ENCODE measurements at places on chromosomes 5 and 9. TPM values are rescaled to one million over a fixed set of nuclear protein-coding genes. Genes with fewer than 3 reads are reported as not detected.

Gene GAPT
- total RNA-seq: 0.22 TPM

Gene LCN1
- not detected for total RNA-seq

Gene LRRC70
- total RNA-seq: 0.77 TPM

Gene FBN2
- total RNA-seq: 34.1 TPM

Gene TERT
- total RNA-seq: not detected

GRCh38 chr9:16530669-16531642 is 339.5 kb downstream of the BNC2 start:
- peaks cover 5% of the 10 kb centered on the region for H3K27me3 ChIP-seq
- no peaks in the 10 kb centered on the region for H3K36me3 ChIP-seq
- no peak for DNase-seq

DNA sequence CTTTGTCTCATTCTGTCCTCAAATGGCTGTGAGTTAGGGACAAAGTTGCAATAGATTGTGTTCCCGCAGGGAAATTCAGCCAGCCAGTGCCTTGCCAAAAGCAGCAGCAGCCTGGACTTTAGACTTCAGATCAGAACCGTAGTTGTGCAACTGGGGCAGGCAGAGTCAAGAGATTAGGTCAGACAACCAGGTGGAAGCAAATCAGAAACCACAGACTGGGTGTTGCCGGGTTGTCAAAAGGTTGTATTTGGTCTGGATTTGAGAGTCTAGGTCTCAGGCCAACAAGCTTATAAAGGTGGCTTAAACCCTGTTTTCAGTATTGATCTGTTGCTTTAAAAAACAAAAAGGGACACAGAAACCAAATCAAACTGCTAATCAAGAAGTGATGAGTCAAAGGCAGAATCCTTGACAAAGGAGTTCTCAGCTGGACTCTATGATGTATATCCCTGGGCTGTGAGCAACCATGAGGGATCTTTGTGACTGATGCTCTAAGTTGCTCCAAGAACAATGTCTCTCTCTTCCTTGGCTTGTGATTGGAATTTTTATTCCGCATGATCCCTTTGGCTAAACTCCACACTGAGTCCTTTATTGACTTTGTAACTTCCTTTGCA is 20.9 kb downstream of the RFK start:
- no peaks in the 10 kb centered on the region for H3K27me3 ChIP-seq
- no peaks in the 10 kb centered on the region for H3K36me3 ChIP-seq
- peak; percentile 47 for DNase-seq
- no peak overlapping the region for H3K4me3 ChIP-seq
- peaks cover 41% of the 10 kb centered on the region for H3K4me1 ChIP-seq

DNA sequence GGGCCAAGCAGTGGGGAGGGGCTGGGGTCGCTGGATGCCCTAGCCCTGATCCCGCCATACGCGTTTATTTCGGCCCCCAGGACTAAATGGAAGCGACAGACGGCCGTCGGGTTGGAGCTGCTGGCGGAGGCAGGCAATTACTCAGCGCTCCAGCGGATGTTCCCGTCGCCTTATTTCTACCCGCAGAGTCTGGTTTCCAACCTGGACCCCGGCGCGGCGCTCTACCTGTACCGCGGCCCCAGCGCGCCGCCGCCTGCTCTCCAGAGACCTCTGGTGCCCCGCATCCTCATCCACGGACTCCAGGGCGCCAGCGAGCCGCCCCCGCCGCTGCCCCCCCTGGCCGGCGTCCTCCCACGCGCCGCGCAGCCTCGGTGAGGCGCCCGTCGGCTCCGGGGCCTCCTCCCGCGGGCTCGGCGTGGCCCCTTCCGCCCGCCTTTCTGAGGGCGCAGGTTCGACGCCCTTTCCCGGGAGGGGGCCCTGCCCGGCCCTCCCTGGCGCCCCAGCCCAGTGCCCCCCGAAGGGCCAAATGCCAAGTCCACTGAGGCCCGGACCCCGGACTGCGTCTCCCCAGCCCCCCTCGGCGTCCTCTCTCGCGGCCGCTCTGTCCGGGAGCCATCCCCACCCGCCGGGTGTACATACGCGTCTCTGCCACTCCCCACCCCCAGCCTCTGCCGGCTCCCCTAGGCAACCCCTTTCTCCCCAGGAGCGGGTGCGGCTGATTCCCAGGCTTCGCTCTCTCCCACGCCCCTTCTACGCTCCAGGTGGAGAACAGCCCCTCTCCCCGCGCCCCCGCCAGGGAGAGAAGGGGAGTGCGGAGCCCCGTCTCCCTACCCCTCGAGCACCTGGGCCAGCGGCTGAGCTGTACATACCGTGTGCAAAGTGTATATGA is 7.0 kb downstream of the BARHL1 start:
- no peak for DNase-seq
- no peak overlapping the region for H3K4me3 ChIP-seq
- no peak overlapping the region for H3K27ac ChIP-seq
- H3K27me3 ChIP-seq: peaks cover 85% of the 10 kb centered on the region
- peaks cover 5% of the 10 kb centered on the region for H3K36me3 ChIP-seq

- no peak overlapping the region for H3K4me3 ChIP-seq
- no peaks in the 10 kb centered on the region for H3K27me3 ChIP-seq
- no peak for DNase-seq
- H3K27ac ChIP-seq: no peak overlapping the region
These were observed 239.7 kb downstream of the GADD45G start for GRCh38 chr9:89844535-89844934.

GRCh38 chr5:96287136-96287535 is 145.9 kb downstream of the PCSK1 start:
- H3K27me3 ChIP-seq: no peaks in the 10 kb centered on the region
- DNase-seq: no peak
- H3K27ac ChIP-seq: no peak overlapping the region
- no peak overlapping the region for H3K4me3 ChIP-seq
- no peaks in the 10 kb centered on the region for H3K36me3 ChIP-seq

DNA sequence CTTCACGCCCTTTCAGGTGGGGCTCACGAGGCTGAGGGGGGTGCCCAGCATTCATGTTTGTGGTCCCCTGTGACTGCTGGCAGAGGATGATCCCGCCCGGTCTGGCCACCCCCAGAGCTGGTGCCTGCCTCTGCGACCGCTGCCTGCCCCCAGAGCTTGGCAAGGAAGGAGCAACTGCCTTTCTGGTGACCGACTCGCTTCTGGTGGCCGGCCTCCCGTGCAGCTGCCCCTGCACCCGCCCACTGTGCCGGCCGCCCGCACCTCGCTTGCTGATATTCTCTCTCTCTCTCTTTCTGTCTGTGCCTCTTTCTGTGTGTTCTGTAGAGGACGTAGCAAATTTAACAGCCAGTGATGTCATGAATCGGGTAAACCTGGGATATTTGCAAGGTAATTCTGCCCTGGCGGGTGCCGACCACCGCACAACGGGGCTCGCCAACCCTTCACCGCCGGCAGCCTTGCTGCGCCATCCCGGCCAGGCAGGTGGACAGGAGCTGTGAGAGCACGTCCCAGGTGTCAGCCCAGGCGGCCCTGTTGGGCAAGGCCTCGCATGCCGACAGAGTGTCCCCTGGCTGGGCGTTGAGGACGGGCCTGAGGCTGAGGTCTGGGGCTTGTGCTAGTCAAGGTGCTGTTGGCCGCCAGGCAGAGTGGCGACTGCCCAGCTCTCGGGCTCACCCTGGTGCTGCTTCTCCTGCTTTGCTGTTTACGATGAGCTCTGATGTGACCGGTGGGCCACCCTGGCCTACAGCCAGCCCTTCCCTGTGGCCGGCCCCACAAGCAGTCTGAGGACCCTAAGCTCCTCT is 86.0 kb downstream of the KCNT1 start:
- DNase-seq: no peak
- H3K27ac ChIP-seq: no peak overlapping the region
- no peaks in the 10 kb centered on the region for H3K36me3 ChIP-seq
- no peaks in the 10 kb centered on the region for H3K4me1 ChIP-seq
- H3K4me3 ChIP-seq: no peak overlapping the region

DNA sequence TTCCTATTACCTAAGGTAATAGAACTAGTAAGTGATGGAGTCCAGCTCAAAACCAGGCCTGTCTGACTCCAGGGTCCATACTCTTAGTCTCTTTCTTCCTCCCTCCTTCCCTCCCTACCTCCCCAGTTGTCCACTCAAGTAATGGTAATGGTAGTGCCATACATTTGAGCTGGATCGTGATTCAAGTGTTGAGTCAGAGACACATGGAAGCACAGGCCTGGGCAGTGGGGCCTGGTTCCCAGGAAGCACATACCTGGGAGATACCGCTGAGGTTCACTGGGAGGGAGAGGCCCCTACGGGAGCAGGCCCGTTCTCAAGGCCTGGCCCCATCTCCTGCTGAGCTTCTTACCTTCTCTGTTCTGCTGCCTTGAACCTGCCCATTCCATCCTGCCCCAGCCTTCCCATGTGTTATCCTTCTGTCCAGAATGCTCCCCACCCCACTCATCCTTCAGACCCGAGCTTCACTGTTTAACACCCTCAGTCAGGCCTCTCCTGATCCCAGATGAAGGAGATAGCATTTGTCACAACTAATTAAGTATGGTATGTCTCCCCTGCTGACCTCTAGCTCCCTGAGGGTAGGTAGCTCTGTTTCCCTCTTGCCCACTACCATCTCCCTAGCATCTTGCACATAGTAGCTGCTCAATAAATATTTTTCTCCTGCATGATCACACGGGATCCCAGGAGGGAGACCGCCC is 13.8 kb downstream of the URM1 start:
- H3K4me1 ChIP-seq: peaks cover 7% of the 10 kb centered on the region
- DNase-seq: no peak
- peaks cover 75% of the 10 kb centered on the region for H3K36me3 ChIP-seq
- H3K27me3 ChIP-seq: no peaks in the 10 kb centered on the region
- no peak overlapping the region for H3K4me3 ChIP-seq

- no peaks in the 10 kb centered on the region for H3K4me1 ChIP-seq
- no peak for DNase-seq
- no peaks in the 10 kb centered on the region for H3K27me3 ChIP-seq
These were observed 188.5 kb downstream of the COX7C start for GRCh38 chr5:86806206-86806605.

- H3K27ac ChIP-seq: no peak overlapping the region
- peaks cover 36% of the 10 kb centered on the region for H3K4me1 ChIP-seq
- no peaks in the 10 kb centered on the region for H3K27me3 ChIP-seq
- H3K4me3 ChIP-seq: no peak overlapping the region
These were observed 13.8 kb downstream of the SLC44A1 start for GRCh38 chr9:105258225-105258737.

DNA sequence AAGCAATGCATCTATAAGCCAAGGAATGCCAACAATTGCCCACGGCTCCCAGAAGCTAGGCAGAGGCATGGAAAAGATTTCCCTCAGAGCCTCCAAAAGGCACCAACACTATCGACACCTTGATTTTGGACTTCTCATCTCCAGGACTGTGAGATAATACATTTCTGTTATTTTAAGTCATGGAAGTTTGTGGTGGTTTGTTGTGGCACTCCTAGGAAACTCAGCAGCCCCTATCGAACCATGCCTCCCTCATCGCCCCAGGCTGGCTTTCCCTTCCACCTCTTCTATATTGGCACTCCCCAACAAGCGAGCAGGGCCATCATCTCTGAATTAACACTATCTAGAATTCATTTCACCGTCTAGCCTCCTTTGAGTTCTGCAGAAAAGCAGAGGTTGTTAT is 33.7 kb upstream of the TAS2R1 start:
- H3K27me3 ChIP-seq: no peaks in the 10 kb centered on the region
- no peak overlapping the region for H3K27ac ChIP-seq
- H3K36me3 ChIP-seq: no peaks in the 10 kb centered on the region
- no peak overlapping the region for H3K4me3 ChIP-seq

- H3K27me3 ChIP-seq: peaks cover 12% of the 10 kb centered on the region
- no peak overlapping the region for H3K27ac ChIP-seq
- no peaks in the 10 kb centered on the region for H3K36me3 ChIP-seq
- no peak for DNase-seq
- H3K4me1 ChIP-seq: no peaks in the 10 kb centered on the region
These were observed 504.6 kb upstream of the BRINP1 start for GRCh38 chr9:119873877-119874276.

GRCh38 chr5:6736524-6737042 is 23.4 kb downstream of the TENT4A start:
- no peak for DNase-seq
- H3K4me3 ChIP-seq: no peak overlapping the region
- no peaks in the 10 kb centered on the region for H3K27me3 ChIP-seq
- H3K4me1 ChIP-seq: peaks cover 53% of the 10 kb centered on the region
- H3K27ac ChIP-seq: no peak overlapping the region

DNA sequence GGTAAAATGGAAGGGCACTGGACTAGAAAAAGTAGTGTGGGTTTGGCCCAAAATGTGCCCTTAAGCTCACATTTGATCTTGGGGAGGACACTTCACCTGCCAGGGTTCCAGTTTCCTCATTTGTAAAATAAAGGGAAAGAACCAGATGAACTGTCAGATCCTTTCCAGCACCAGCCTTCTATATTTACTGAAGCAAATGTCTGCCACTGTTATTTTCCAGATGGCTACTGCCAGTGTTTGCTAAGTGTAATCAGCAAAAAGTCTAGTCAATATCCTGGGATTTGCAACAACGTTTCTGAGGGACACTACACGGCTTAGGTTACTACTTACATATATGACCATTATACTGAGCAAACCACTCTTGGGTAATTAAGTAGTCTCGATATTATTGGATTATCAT is 340.3 kb downstream of the KCNN2 start:
- no peaks in the 10 kb centered on the region for H3K4me1 ChIP-seq
- H3K27ac ChIP-seq: no peak overlapping the region
- H3K27me3 ChIP-seq: no peaks in the 10 kb centered on the region
- DNase-seq: no peak
- H3K4me3 ChIP-seq: no peak overlapping the region

Data from left ventricle myocardium inferior (tissue), 1 donor.